ENCODE measurements at places on chromosomes 1 and 21. TPM values are rescaled to one million over a fixed set of nuclear protein-coding genes. Genes with fewer than 3 reads are reported as not detected.

ERVH48-1 gene
- total RNA-seq: not detected

- no peak for DNase-seq
Observed at GRCh38 chr21:42350318-42350910, 380 bp downstream of the TFF2 start.

DNA sequence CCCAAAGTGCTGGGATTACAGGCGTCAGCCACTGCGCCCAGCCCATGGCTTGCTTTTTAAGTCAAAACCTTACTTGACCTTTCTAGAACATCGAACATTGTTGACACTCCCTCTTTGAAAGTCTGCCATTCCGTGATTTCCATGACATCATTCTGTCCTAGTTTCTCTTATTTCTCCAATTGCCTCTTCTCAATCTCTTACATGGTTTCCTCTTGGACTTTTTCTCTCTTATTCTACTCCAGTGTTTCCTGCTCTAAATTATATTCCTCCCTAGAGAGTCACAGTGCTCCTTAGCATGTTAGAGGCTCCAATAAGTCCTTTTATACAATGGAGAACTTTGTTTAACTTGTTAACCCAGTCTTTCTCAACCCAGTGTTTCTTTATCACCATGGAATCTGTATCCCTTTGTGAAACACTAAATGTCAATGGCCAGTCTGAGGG is 25.5 kb downstream of the JAM2 start:
- no peak for DNase-seq

UBE2U gene
- not detected for total RNA-seq

- DNase-seq: peak; percentile 80
Observed at GRCh38 chr1:219159946-219160645, 13.6 kb upstream of the LYPLAL1 start.

DNA sequence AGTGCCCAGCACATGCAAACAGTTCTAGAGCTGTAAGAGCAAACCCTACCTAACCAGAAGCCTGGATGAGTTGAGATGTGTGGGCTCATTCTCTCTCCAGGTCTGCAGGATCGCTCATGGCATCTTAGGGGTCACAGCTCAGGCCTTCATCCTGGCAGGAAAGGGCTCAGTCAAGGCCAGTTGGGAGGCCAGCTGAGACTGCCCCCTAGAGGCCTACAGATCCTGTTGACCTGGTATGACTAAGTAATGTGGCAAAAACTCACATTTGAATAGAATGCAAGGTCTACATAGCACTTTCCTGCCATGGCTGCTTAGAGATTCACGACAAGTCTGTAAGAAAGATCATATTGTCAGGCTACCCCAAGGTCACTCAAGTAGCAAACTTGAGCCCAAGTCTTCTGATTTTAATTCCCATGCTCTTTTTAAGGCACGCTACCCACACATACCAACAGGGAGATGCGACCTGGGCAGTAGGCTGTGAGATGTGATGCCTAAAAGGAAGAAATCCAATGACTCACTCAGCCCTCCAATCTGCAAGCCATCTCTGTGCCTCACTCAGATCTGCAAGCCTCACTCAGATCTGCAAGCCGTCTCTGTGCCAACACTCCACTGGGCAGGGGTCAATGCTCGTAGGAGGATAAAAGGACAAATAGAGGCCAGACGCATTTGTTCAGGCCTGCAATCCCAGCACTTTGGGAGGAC is 5.1 kb upstream of the CAPN8 start:
- DNase-seq: peak; percentile 58

DNA sequence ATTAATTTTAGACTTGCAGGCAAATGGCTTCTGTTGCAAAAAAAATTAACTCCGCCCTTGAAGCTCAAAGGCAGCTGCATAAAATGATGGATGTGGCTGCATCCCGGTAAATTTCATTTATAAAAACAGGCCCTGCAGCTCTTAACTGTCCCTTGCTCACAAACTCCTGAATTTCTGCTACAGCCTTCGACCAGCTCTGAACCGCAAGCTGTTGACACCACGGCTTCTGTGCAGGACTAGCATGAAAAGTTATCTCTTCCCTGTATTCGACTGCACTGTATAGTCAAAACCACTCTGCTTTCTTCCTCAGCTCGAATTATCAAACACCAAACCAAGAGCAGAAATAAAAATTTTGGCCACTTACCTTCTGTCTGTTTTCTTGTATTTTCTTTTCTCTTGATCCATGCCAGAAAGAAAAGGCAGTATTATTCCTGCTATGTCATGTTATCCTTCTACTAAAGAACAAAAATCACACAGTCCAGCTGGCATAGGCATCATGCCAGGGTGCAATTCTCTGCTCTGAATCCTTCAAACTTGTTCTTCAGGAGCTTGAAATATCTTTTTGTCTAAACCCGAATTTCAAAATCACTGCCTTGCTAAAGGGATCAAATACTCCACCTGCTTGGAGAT is 195.5 kb upstream of the NCAM2 start:
- DNase-seq: no peak

SYPL2 gene
- not detected for total RNA-seq

OXCT2 gene
- not detected for total RNA-seq

DNA sequence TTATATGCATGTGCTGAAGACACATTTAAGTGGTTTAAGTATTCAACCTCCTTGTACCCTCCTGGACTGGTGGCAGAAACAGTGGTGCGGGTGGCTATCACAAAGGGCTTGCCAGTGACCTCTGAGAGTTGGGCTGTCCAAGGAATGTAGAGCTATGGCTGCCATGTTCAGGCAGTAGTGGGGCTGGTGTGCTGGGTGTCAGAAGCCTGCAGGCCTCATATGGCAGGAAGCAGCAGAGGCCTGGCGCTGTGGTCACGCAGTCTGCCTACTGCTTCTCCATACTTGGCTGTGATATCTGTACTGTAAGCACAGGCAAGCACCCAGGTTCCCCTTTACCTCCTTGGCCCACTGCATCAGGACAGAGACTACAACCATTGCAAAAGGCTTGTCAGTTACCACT is 870.0 kb downstream of the LRRIQ3 start:
- no peak for DNase-seq

TRIM67 gene
- not detected for total RNA-seq

MRPS6 gene
- 46.4 TPM for total RNA-seq

DNA sequence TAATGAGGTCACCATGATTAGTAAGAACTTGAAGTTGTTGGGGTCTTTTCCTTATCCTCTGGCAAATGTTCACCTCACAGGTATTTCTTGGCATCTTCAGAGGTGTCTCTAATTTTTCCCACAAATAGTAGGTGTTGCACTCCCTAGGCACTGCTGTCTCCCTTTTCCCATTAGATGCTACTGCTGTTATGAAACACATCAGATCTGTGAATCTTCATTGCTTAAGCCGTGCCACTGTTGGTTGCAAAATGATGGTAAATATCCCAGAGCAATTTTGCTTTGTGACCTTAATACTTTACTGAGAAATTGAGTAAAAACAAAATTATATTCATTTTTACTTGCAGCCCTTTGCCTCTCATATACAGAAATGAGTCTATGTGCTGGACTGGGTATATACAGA is 169.6 kb downstream of the KCNK2 start:
- DNase-seq: no peak

GRCh38 chr1:168114845-168115244 is 21.9 kb downstream of the GPR161 start:
- DNase-seq: no peak

GRCh38 chr1:180230416-180230790 is 339 bp downstream of the LHX4 start:
- DNase-seq: no peak

FRRS1 gene
- 4.1 TPM for total RNA-seq
